Thoracic aorta (tissue), 2 donors: ENCODE measurements at places on chromosomes 5 and 9. TPM values are rescaled to one million over a fixed set of nuclear protein-coding genes. Genes with fewer than 3 reads are reported as not detected.

Gene QRFP
- total RNA-seq, result not detected

Gene STX17
- 33.2 TPM for total RNA-seq

GRCh38 chr5:5100635-5101034, 39.5 kb upstream of the ADAMTS16 start:
- H3K4me1 ChIP-seq, result no peaks in the 10 kb centered on the region
- no peaks in the 10 kb centered on the region for H3K36me3 ChIP-seq
- H3K27ac ChIP-seq, result no peak overlapping the region
- no peak for DNase-seq

Gene NPR3
- total RNA-seq, result 34.3 TPM
